Common myeloid progenitor, CD34-positive (primary cell): ENCODE measurements at places on chromosomes 13 and 19.

- no peak for DNase-seq
Observed at GRCh38 chr19:49553451-49554271, 25.9 kb downstream of the RCN3 start.

DNA sequence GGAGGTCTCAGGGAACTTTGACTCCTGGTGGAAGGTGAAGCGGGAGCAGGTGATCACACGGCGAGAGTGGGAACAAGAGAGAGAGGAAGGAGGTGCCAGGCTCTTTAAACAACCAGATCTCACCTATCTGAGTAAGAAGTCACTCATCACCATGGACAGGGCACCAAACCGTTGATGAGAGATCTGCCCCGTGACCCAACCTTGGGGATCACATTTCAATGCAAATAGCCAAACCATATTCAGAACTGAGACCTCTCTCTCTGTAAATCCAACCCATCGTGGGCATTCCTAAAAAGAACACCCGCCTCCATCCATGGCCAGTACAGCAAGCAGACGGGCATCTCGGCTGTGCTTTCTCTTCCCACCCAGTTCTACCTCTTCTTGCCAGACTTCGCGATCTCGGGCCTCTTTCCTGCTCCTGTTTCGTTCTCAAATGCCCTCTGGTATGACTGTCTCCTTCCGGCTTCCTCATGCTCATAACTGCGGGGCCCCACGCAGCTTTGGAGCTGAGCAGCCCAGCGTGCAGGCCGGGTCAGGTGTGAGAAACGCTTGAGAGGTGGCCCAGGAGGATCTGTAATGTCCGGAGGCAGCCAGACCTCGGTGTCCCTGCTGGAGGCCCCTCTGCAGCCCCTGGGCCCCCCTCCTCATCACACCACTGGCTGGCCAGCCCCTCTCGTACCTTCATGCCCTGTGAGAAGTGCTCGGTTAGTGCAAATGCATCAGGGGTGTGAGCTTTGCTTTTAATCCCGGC, 97.0 kb upstream of the GPR183 start:
- DNase-seq, result no peak

DNA sequence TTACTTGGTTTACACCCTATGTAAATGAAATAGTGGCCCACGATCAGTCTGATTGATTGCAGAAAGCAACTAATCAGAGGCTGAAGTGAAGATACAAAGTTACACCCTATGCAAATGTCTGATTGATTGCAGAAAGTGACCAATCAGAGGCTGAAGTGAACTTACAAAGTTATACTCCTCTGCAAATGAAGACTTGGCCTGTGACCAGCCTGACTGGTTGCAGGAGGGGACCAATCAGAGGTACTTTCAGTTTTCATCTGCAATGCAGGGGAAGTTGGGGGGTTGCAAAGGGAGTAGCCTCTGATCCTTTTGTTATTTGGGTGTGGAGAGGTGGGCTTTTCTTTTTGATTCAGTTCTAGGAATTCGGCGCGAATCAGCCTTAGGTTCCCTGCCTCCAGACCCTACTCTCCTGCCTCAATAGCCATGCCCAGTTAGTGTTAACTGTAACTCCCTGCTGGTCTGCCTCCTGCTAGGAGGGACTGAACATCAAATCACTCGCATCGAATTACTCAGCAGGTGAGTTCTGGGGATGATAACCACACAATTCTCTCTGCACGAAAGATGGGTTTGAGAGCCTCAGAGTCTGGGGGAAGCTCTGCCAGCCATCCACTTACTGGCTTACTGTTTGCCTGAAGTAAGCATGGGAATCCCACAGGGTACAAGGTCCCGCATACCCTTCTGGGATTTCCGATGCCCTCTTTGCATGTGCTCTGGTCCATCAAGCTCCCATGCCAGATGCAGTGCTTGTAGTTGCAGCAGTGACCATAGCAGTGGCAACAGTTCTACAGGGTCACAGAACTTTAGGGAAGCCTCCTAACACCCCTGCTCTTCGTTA, 7.5 kb downstream of the ARL11 start:
- DNase-seq, result peak; percentile 92

- DNase-seq, result no peak
Observed at GRCh38 chr13:72561791-72562190, 165.6 kb downstream of the MZT1 start.

GRCh38 chr13:28531845-28532387, 37.0 kb upstream of the FLT1 start:
- no peak for DNase-seq

- DNase-seq, result peak; percentile 19
Observed at GRCh38 chr13:51993713-51994112, 17.5 kb downstream of the ATP7B start.
